Left cardiac atrium (tissue), 4 donors: ENCODE measurements at places on chromosomes 12 and 14. TPM values are rescaled to one million over a fixed set of nuclear protein-coding genes. Genes with fewer than 3 reads are reported as not detected.

GRCh38 chr12:90207799-90208198, 499.2 kb upstream of the ATP2B1 start:
- no peak for DNase-seq

GRCh38 chr14:55739967-55740648, 160.1 kb downstream of the KTN1 start:
- no peak for DNase-seq

GRCh38 chr12:19576506-19577280, 137.4 kb downstream of the AEBP2 start:
- no peak for DNase-seq

LUM gene
- 130 TPM for total RNA-seq

GRCh38 chr12:97283297-97283696, 179.3 kb upstream of the RMST start:
- DNase-seq = no peak
